Stimulated activated CD4-positive, alpha-beta T cell treated with anti-CD3 and anti-CD28 coated beads, Interleukin-12 subunit alpha, Interleukin-12 subunit beta, amount 100 ng/mL, for 48 hours (primary cell): ENCODE measurements at places on chromosomes 2 and 18.

GRCh38 chr2:240319855-240320203 is 115.6 kb upstream of the GPC1 start:
- no peak for DNase-seq

- DNase-seq = no peak
These were observed 2.1 kb downstream of the EFR3B start for GRCh38 chr2:25044011-25044410.

DNA sequence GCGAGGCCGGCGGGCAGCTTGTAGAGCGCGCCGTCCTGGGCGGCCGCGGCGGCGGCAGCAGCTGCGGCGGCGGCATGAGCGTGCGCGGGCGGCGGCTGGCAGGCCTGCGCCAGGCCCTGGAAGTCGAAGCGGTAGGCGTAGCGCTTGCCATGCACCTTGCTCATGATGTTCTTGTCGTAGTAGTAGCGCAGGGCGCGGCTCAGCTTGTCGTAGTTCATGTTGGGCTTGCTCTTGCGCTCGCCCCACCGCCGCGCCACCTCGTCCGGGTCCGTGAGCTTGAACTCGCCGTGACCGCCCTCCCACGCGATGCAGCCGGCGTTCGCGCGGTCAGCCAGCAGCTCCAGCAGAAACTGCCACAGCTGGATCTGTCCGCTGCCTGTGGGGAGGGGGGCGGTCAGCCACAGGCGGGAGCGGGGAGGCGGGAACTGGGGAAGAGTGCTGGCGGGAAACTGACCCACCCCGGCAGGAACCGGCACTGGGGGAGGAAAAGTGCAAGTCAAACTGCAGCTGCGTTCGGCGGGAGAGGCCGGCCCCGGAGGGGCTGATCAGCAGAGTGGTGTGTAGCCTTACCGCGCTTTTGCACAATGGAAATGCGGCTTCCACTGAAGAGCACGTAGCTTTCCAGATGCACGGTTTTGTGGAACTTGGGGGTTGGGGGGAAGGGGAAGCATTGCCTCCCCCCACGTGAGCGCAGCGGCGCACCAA is 3.0 kb downstream of the FEV start:
- DNase-seq = no peak

DNA sequence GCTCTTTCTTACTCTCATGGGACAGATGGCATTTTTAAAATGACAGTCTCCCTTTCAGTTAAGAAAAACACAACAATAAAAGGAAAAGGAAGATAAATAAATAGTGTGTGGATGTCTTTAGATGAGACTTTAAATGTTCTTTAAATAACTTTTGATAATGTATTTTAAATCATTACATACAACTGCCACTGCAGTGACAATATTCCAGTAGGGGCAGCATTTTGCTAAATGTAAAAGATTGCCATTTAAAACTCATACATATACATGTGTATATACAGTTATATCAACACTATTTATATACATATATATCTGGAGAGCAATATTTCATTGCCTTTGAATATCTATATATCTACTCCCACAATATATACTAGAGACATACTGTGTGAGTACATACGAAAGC is 90.7 kb downstream of the INO80D start:
- DNase-seq = no peak

- DNase-seq = no peak
These were observed 111.2 kb upstream of the CD226 start for GRCh38 chr18:70058916-70059315.

- no peak for DNase-seq
These were observed 84.9 kb upstream of the PMAIP1 start for GRCh38 chr18:59814891-59815290.

DNA sequence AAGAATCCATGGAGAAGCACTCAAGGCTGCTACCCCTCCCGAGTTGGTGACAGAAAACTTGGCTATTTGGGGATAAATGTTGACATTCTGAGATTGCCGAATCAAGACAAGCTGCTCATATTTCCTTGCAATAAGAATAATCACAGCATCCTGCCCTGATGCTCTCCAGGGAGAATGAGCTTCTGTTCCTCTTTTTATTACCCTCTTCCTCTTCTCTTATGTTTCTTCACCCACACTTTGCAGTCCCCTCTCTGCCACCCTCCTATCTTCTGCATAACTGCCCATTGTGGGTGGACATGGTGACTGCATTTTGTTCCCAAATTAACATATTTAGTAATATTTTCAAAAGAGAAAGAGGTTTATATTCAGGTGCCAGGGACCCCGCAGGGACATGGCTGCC is 11.9 kb upstream of the MSGN1 start:
- no peak for DNase-seq

DNA sequence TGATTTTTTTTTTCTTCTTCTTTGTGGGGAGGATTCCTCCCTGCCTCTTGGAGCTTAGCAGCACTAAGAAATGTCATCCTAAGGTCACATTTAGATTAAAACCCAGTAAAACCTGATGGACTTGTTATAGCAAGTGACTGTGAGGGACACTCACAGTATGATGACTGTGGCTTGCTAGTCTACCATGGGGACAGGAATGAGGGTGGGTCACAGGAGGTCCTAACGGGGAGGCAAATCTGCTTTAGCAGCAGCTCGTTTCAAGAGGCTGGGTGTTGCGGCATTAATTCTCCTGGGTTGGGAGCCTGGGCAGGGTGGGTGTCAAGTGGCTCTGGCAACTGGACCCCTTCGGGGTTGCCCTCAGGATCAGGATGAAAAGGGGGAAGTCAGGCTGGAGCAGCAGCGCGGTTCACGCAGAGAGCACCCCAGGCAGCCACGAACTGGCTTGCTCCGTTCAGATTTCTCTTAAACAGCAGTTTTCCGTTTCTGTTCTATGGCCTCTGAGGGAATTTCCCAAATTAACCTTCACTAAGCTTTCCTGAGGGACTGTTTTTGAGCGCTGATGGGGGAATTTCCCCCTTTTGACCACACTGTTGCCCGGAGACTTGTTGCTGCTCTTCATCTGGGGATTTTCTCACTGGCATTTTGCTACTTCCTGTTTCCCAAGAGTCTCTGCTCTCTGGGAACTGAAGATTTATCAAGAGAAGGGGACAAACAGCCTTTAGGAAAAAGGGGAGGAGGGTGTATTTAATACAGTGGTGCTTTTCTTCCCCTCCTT is 59.8 kb upstream of the PELI1 start:
- DNase-seq = no peak

GRCh38 chr2:46876741-46877384 is 38.7 kb downstream of the MCFD2 start:
- DNase-seq = no peak

DNA sequence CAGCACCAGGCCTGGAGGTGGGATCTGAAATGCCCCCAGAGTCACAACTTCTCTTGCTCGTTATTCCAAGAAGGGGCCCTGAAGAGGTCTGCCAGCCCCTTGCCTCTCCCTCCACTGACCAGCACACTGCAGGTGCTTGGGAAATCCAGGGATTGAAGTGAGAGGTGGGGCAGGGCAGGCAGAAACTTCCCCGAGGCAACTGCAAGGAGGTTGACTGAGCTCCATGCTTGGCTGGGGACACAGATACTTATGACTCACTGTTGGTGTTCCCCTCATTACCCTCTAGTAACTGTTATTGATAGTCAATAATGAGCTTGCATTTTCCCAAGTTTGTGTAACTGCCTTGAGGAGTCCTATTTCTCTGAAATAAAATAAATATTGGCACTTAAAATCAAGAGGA is 47.5 kb downstream of the MARCO start:
- no peak for DNase-seq

DNA sequence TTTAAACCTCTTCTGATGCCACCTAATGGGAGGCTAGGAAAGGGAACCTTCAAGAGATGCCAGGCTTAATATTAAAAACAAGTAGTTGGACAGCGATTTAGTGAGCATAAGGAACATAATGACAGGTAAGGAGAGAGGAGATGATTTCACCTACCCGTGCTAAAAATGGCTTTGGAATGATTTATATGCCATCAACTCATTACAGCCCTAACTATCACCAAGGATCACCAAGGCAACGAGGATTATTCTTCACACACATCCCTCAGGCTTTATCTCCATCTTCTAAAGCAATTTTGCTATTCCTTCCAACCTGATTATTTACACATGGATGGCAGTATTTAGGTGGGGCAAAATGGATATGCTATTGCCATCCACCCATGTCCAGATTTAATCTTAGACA is 237.8 kb downstream of the DCC start:
- no peak for DNase-seq

DNA sequence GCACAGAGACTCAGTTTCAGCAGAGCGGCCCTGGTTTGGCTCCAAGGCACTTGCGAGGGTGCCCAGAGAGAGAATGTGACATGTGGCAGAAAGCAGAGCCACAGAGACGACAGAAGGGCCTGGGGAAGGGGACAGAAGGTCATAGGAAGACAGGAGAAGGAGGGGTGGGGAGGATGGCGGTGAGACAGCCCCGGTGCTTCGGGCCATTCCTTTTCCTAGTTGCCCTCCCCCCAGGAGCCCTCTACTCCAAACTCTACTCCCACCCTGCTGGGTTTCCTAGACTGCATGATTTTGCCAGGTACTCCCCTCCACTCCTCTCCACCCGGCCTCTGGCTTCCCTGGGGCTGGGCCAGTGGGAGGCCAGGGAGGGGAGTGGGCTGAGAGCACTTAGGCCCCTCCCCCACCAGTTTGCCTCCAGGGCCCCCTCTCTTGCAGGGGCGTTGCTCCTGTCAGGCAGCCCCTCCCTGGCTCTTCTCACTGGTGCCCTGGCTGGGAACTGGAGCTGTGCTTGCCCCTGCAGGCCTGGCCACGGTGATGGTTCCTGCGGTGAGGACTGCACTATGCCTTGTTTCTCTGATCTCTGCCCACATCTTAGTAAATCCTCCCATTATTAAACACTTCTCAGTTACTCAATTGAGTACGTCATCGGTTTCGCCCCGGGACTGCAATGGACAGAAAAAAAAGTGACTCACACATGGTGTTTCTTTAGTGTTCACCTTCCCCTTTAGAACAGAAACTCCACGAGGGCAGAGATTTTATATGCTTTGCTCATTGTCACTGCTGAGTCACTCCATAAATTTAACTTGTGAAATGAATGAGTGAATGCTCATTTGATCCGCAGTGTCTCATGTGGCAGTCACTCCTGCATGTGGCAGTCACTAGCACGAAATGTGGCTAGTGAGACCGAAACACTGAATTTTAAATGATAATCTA is 58.7 kb upstream of the SP3 start:
- peak; percentile 54 for DNase-seq

- DNase-seq = no peak
These were observed 112.0 kb downstream of the EXOC6B start for GRCh38 chr2:72713857-72714256.

GRCh38 chr18:50956116-50956515 is 11.7 kb upstream of the ELAC1 start:
- no peak for DNase-seq

DNA sequence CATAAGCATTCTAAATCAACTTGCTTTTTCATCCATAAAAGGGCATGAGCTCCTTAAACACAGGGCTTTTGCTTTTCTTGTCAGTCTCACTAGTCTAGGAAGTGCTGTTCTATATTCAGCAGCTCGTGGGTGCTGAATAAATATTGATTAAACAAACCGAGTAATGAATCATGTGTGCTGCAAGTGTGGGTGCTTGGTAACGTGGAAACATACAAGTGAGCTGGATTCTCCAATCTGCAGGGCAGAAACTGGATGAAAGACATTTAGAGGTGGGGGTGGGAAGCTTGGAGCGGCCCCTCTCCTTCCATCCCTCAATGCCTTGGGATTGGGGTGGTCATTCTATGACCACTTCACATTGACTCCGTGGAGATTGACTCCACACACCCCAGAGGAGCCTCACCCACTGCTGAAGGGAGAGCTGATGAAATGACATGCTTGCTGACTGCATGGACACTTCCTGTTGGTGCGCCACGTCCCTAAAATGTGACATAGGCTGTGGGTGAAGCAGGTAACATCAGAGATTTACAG is 114.6 kb downstream of the DOCK10 start:
- no peak for DNase-seq

DNA sequence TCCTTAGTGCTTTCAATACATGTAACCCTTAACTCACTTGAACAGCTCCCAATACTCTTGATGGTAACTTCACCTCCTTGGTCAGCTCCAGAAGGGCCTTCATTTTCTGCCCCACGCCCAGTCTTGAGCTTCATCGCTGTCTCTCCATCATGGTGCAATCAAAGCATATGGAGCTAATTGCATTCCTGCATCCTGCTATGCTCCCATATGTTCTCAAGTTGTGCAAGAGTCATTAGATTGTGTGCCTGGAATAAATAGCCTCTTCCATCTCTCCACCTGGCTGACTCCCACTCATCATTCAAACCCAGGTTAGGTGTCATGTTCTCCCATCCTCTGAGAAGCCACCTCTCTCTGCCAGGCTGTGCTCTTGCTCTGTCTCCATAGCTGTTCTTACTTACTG is 364.5 kb upstream of the RGPD4 start:
- DNase-seq = no peak

DNA sequence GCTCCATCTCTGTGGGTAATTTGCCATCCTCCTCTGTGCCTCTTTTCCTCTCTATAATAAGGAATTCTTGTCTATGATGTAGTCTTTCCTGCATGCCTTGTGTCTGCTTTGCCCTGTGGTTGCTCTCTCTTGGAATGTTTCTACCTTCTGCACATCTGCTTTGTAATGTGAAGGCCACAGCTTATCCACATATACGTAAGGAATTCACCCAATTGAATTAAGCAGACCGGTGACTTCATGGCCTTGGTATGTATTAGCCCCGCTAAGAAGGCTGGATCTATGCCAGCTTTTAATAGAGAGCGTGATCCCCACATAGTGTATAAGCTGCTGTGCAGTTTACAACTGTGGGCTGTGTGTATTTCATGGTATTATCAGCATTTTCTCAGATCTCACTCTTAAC is 274.7 kb downstream of the RNF144A start:
- no peak for DNase-seq

DNA sequence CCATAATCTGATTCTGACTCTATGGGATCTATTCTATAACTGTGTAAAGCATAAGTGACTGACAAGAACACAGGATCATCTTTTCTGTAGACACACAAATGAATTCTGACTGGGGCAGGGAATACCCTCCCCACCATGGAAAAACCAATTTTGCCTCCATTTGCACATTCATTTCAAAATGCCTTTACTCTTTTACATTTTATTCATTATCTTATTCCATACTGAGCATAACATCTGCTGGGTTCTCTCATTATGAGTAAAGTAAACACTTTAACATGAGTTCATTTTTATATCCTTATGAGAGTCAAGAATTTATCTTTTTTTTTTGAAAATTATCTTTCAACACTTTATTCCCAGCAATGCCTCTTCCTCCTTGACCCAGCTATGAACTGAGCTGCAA is 163.5 kb downstream of the RNF152 start:
- no peak for DNase-seq

DNA sequence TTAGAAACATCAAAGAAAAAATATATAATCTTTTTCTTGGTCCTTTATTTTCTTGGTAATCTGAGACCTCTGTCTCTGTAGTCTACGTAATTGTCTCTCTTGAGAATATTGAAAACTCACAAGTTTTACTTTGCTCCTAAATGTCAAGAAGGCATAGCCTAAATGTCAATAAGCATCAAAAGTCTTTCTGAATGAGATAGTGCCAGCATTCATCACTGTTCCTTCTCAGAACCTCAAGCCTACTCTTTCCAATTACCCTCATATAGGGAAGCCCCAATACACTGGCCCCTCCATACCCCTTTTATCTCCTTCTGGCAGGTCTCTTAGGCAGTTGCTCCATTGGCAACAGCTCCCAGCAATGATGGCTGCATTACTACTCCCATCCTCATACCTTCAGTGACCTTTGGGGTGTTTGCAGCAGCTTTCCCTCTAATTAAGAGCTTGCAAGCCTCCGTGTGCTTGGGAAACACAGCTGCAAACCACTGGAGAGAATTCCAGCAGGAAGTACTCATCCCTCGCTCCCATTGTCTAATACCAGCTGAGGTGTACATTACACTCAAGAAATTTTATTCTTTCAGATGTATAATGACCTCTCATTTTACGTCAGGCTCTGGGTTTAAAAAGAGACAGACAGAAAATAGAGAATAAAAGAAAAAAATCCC is 95.8 kb downstream of the KYNU start:
- no peak for DNase-seq
